CD8-positive, alpha-beta T cell (primary cell): ENCODE measurements at places on chromosomes 16 and 17.
A peak's percentile ranks its signal among the peaks of the same experiment; 100 is the strongest.

DNA sequence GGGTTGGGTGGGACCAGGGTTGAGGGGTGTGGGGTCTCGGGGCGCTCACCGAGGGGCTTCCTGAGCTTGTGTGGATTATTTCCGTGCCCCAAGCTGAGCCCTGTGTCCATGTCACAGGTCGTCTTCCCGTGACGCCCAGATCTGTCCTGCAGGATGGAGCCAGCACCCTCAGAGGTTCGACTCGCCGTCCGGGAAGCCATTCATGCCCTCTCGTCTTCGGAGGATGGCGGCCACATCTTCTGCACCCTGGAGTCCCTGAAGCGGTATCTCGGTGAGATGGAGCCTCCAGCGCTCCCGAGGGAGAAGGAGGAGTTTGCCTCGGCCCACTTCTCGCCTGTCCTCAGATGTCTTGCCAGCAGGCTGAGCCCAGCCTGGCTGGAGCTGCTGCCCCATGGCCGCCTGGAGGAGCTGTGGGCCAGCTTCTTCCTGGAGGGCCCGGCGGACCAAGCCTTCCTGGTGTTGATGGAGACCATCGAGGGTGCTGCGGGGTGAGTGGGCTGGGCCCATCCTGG is 1.0 kb downstream of the TELO2 start:
- no peak for DNase-seq

GRCh38 chr17:41613277-41614082 is 913 bp upstream of the KRT16 start:
- no peak for DNase-seq

- no peak for DNase-seq
Observed at GRCh38 chr16:12576878-12577277, 226.8 kb downstream of the CPPED1 start.

DNA sequence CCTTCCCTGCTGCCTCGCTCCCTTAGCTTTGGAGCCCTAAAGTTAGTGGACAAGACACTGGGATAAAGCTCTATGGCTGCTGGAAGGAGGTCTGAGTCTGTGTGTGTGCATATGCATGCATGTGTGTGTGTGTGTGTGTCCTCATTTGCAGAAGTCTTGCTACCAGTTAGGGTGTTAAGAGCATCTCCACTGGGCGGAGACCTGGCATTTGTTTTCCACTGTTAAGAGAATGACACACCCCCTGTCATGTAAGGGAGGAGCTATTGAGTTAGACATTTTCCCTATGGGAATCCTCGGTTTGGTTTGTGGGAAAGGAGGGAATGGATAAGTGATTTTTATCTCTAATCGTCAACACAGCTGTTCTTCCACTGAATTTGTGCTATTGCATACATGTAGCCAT is 24.8 kb upstream of the ARHGAP23 start:
- no peak for DNase-seq

- DNase-seq = no peak
Observed at GRCh38 chr17:67022451-67022810, 21.9 kb upstream of the CACNG1 start.

GRCh38 chr16:48946686-48947370 is 334.8 kb downstream of the CBLN1 start:
- DNase-seq = no peak

DNA sequence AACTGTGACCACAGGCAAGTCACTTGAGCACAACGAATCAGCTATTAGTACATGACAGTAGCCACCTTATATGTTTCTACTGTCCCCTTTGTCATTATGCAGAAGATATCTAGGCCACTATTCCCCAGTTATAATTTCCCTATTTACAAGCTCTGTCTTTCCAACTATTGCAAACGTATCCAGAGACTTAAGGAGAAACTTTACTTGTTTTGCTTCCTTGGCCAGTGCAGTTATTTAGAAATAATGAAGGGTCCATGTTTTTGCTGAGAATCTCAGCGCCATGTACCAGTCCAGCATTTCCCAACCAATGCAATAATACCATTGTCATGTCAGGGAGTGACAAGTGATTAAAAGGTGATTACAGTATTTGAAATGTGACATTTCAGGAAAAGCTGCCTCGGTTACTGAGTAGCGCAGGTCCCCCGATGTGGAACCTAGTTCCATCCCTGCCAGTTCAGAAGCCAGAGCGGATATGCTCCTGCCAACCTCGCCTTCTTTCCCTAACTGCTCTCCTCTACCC is 743 bp downstream of the ZNF624 start:
- DNase-seq = no peak

GRCh38 chr17:55763856-55764255 is 13.0 kb downstream of the PCTP start:
- no peak for DNase-seq

DNA sequence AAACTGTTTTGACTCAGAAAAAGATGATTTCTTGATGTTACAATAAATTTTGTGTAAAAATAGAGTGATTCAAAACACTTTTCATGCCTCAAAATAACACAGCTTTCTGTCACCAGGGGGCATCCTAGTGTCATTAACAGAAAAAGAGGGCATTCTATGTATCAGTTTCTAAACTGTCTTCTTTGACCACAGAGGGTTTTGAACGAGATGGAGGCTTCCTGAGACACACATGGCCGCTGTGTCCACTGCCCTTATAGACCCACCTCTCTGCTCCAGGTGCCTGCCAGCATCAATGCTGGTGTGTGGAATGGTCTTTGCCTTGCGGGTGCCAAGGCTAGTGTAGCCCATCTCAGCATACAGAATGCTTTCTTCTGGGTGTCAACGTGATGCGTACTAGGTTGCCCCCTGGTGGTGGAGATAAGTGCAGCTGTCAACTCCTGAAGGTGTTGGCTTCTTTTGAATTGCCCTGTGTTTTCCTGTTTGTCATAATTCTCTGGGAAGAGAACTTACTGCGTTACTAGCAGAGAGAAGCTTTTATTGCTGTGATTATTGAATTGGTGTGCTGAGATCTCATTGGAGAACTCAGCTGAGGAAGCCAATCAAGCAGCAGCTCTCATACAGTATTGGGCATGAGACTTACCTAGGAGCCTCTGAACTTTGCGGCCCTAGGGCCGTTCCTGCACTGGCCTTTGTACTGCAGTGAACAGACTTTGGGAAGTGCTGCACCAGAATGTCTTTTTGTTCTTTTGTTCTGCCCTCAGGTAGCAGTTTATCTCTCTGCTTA is 38.6 kb downstream of the USP10 start:
- DNase-seq = peak; percentile 70

DNA sequence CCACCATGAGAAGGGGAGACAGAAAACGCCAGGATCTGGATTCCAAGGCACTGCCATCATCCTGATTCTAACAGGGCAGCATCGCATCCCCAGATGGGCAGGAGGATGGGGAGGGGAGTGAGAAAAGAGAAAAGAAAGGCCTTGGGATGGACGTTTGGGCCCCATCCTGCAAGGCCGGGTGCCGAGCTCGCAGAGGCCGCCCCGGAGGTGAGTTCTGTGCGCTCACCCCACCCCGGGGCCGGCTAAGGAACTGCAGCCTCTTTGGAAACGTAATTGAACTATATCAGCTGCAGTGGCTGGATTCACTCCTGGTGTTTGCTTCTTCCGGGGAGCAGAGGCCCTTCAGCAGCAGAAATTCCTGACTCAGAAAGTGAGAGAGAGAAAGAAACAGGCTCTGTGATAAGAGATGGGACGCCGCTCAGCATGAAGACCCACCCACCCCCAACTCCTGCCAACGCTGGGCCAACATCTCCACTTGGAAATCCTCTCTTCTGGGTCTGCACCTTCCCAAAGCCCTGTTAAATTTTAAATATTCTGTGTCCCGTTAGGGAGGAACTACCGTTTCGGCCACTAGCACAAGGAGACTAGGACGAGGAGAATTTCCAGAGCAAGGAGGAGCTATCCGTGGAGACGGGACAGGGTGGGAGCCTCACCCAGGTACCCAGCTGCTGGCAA is 8.5 kb upstream of the SSTR2 start:
- peak; percentile 56 for DNase-seq

DNA sequence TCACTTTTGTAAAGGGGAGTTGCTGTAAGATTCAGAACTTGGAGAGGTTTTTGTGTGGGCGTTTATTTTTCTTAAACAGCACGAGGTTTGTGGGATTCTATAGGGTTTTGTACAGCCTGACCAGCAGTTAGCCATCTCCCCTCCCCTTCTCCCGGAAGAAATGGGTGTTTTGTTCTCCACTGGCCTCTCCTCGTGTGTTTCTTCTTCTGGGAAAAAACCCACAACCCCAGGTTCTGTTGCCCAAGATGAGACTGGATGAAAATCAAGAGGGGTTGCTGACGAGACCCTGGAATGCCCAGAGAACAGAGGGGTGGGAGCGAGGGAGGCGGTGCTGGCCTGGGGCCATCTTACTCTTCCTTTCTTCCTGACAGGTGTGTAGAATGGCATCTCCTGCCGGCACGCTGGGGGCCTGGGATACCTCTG is 186.1 kb downstream of the MSI2 start:
- DNase-seq = no peak

GRCh38 chr17:18362698-18363100 is 651 bp downstream of the SHMT1 start:
- no peak for DNase-seq

- DNase-seq = no peak
Observed at GRCh38 chr17:49548051-49548505, 27.6 kb upstream of the NXPH3 start.

GRCh38 chr17:35116845-35117244 is 2.8 kb downstream of the RAD51D start:
- no peak for DNase-seq

GRCh38 chr16:27972500-27972899 is 91.0 kb downstream of the GSG1L start:
- DNase-seq = no peak

- DNase-seq = no peak
Observed at GRCh38 chr17:35773129-35773528, 12.4 kb downstream of the C17orf50 start.

DNA sequence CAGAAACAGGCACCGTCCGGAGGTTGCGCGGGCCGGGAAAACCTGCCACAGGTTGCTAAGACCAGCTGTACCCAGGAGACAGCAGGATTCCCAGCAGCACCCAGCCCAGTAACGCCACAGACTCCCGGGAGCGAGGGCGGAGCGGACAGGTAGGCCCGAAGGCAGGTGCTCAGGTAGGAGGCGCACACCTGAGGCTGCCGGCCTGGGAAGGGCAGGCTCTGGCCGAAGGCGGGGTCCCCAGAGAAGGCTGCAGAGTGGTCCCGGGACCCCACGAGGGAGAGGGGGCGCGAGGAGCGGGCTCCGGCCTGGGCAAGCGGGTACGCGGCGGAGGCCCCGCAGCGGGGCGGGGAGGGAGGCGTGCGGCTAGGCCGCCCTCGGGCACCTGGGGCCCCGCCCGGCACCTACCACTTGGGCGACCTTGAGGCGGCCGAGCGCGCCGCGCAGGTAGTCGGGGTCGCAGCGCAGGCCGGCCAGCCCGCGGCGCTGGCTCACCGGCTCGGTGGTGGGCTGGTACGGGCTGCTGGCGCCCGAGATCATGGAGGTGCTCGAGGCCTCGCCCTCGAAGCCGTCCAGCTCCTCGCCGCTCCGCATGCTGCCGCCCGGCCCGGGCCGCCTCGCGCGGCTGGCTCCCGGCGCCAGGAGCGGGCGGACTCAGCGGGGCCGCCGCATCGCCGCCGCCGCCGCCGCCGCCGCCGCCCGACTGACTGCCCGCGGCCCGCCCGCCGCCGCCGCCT is 441 bp downstream of the CMTM4 start:
- no peak for DNase-seq

DNA sequence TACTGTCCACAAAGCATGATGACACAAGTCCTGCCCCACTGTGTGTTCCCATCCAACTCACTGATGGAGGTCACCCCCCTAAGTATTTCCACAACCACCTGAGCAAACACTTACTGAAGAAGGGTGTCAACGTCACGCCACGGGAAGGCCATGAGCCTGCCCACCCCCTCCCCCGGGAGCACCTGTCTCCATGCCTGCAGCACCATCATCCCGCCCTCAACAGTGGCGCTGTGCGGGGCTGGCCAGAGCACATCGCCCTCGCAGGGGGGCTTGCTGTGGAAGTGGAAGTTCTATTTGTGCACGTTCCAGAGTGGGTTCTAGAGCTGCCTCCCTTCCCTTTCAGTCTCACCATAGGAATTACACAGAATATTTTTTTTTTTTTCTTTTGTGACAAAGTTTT is 4.3 kb upstream of the MBTPS1 start:
- no peak for DNase-seq

DNA sequence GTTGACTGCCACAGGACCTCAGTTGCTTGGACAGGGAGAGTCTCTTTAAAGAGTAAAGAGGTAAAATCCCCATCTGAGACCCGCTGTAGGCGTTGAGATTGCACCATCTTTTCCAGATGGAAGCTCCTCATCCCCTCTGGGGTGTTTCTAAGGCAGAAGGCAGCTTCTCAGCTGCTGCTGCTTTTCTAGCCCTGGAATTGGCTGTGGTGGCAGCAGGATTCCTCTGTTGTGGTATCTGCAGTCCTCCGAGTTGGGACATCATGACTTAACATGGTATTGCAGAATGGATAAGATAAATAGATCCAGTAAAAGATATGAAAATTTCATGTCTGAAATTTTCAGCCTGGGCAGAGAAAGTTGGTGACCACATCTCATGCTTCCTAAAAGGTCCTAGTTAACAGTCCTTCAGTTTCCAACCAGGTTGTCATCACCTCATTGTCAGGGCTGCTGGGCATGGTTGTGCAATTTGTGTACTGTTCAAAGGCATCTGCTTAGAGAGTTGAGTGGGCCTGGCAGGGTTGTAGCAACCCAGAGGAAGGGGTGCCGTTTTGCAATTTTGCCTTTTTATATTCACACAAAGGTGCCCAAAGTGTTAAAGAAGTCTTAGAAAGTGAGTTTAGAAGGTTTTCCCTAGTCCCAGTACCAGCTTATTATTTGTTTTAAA is 150.4 kb downstream of the SPECC1 start:
- no peak for DNase-seq

DNA sequence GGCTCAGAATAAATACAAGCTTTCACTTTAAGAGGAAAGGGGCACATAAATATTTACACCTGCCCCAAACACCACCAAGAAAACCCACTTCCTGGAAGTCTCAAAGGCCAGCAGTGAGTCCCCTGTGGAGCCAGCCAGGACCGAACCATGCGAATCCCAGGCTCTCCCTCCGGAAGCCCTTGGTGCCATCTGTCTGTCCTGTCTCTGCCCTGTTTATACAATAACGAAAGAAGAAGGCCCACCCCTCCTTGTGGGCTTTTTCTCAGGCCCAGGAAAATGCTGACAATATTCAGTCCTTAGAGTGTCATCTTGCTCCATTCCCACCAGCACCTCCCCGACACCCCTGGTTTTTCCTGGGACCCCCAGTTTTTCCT is 3.6 kb upstream of the SLC6A4 start:
- no peak for DNase-seq

- no peak for DNase-seq
Observed at GRCh38 chr17:6303664-6304063, 131.3 kb downstream of the AIPL1 start.

DNA sequence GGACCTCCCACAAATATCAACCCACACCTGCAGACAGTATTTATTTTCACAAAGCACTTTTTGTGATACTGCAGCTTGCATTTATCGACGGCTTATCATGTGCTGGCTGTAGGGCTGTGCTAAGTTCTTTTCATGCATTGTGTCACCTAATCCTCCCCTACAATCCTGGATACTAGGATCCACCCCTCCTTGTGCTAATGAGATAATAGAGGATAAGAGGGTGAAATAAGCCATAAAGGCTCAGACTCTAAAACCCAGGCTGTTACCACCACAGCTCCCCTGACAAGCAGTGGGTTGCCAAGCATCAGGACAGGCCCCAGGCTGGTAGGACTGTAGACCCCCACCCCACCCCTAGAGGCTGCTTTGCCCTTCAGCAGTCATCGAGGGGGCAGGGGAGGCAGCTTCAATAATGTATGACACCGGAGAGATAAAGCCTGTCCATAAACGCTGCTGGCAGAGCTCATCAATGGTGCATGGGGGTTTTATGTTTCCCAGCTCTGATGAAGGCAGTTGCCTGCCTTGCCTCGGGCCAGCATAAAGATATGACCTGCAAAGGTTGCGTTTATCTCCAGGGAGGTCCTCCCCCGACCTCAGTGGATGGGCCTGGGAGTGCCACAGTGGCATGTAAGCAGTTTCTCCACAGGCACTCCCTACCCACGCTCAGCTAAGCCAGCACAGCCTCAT is 73.9 kb upstream of the C16orf82 start:
- no peak for DNase-seq
